ENCODE measurements at places on chromosomes 6 and 20.

GRCh38 chr20:63400486-63401210 is 39.5 kb upstream of the CHRNA4 start:
- no peak for DNase-seq

DNA sequence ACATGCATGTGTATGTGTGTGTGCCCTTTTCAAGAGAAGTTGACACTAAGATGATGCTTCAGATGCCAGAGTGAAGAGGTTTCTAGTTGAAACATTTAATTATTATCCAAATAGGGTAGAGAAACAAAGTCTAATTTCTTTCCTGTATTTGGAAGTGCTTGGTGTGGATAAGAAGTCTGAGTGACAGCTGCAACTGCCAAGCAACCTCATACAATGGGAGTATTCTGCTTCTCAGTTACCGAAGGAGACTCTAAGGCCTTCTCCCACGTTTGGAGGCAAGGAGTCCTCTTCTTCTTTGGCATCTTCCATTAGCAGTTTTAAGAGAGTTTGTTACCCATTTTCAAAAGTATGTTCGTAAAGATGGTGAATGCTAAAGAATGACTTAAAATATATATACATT is 82.4 kb downstream of the HDGFL1 start:
- no peak for DNase-seq

GRCh38 chr6:153123801-153124200 is 7.3 kb downstream of the RGS17 start:
- peak; percentile 77 for DNase-seq

GRCh38 chr6:148955441-148955840 is 208.6 kb downstream of the UST start:
- no peak for DNase-seq

DNA sequence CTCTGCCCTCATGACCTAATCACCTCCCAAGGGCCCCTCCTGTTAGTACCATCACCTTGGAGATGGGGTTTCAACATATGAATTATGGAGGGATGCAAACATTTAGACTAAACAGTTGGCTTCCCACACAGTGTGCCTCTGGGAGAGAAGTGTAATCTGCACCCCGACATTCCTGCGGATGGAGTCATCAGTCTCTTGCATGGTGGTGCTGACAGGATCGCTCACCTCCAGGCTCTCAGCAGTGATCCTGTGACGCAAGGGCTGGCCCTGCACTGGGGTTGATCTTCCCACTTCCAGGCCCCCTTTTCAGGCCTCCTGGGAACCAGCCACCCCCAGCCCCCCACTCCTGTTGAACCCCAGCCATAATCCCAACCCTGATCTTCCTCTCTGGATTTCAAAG is 16.0 kb upstream of the PI16 start:
- no peak for DNase-seq

- no peak for DNase-seq
These were observed 194.7 kb upstream of the RSPO3 start for GRCh38 chr6:126923807-126924206.

DNA sequence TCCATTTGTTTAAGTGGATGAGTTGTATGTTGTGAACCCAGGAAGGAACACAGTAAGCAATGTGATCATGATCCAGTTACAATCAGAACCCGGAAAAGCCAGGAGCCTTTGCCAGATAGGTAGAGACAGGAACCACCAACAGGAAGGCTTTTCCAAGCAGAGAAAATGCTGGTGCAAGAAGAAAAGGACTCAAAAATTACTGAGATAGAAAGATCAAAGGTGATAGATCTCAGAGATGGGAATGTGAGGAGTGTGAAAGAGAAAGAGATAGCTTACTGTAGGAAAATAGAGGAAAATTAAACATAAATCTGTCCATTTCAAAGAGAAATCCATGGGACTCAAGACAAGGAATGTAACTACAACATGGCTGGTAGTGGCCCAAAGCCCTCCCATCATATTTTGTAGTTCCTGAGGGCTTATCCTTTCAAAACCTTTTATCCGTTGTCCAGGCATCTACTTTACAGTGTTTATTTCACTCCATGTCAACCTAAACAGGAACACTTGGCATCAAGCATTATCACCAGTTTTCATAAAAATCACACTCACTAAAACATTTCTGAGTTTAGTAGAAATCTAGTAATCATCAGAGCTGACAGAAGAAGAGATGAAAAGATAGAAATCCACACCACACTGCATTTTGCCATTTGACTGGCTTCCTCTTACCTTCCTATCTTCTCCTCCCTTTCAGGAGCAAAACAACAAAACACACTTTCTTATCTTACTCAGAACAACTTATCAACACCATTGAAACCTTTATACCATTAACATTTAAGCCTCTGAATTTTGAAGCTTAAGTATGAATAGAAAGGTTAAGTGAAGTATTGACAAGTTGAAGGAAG is 44.5 kb upstream of the STXBP5 start:
- peak; percentile 42 for DNase-seq
